ENCODE measurements at places on chromosomes 3 and 15.

- no peak for DNase-seq
Observed at GRCh38 chr3:1056744-1057143, 36.1 kb upstream of the CNTN6 start.

DNA sequence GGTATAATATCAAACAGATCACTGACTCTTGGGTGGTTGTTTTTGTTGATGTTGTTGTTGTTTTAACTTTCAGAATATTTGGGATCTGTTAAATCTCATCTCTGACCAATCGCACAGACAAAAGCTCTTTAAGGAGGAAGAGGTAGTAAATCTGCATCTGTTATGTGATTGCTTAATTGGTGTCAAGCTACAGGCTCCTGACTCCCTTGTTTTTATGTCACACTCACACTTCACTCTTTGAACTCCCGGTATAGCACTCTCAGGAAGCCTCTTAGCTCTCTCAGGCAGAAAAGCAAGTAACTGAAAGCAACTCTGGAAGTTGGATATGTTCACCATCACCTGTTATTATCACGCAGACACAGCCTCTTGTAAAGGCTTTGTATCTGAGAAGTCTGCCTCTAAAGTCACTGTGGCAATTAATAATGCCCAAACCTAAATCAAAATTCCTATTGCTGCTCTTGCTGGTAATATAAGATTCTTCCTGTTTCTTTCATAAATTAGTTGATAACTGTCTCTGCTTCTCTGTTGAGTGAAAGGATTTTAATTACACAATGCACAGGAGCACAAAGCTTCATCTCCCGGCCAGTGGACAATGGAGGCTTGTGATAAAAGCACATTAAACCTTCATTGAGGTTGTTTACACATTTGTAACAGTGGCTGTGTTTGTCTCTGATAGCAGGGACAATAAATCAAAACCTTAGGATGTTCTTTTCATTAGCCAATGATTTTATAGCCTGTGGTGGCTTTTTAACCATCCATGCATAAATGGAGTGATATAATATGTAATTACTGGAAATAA lies 576.7 kb downstream of the MFSD1 start:
- no peak for DNase-seq

GRCh38 chr15:85002517-85002916 lies 20.9 kb downstream of the PDE8A start:
- no peak for DNase-seq

GRCh38 chr15:48573780-48574179 lies 71.7 kb downstream of the FBN1 start:
- no peak for DNase-seq

- no peak for DNase-seq
Observed at GRCh38 chr3:197378985-197379718, 80.7 kb upstream of the DLG1 start.

DNA sequence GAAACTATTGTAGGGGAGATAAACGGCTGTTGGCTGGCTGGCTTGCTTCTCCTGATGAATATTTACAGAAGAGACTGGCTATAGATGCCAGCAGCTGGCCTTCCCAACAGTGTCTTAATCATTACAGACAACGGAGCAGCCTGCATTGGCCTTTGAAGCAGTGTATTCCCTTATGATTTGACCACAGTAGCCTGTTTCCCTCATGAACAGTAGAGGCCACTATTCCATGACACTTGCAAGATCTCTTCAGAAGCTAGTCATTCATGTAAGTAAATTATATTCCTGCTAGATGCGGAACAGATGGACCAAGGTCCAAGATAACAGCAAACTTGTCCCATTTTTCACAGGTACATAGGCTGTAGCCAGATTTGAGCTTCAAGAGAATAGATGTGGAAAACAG lies 47.3 kb downstream of the TMCO5A start:
- no peak for DNase-seq

- no peak for DNase-seq
Observed at GRCh38 chr3:105957722-105958121, 88.9 kb upstream of the CBLB start.

GRCh38 chr15:77775837-77776236 lies 143.1 kb upstream of the LINGO1 start:
- DNase-seq = no peak

GRCh38 chr3:90011131-90011530 lies 903.7 kb downstream of the EPHA3 start:
- no peak for DNase-seq

DNA sequence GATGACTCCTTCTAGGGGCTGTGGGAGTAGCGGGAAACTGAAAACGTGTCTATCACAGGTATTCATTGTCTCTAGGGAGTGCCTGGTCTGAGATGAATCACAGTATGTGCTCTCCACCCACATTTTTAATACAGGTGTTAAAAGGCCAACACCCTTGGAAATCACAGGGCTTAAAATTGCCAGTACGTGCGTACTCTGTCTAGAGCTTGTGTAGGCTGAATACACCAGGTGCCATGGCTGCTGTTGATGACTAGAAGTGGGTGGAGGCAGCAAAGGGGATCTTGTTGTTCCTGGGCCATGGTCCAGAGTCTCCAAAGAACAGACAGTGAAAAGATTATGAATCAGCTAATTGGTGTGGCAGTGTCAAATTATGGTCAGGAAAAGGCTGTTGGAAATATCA lies 35.1 kb upstream of the P3H2 start:
- no peak for DNase-seq

GRCh38 chr15:64133623-64134344 lies 17.7 kb upstream of the SNX22 start:
- no peak for DNase-seq

- DNase-seq = no peak
Observed at GRCh38 chr15:71571641-71572040, 238.7 kb upstream of the NR2E3 start.

DNA sequence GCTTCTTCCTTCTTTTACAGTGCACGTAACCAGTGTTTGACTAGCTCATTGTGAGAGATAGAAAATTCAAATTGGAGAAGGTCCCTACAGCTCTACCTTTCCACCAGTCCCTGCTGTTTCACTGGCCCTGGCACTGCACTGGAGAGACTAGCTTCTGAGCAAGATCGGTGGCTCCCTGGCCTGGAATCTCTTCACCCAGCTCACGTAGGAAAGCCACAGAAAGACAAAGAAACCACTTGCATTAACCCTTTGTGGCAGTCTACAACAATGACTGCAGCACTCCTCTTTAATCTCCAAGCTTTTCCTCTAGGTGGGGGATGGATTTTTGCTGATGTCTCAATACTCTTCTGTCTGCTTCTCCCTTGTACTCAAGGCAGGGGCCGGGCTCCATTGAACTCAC lies 155.9 kb downstream of the PEX5L start:
- DNase-seq = no peak

DNA sequence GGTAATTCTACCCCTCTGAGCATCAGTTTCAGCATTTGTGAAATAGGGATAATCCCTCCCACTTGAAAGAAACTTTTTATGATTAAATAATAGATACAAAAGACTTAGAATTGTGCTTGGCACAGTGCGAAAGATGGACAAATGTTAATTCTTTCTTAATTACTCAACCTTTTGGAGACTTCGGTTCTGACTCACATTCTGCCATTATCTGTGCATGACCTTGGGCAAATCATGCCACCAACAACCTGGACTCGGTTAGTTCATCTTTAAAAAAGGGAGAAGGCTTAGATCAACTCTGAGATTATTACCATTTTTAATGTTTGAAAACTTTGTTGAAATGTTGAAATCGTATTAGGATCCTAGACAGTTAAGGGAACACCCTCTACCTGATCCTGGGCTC lies 40.6 kb upstream of the POLR2M start:
- no peak for DNase-seq

GRCh38 chr15:101152914-101153313 lies 98.9 kb downstream of the CHSY1 start:
- no peak for DNase-seq

- no peak for DNase-seq
Observed at GRCh38 chr3:54071601-54072000, 50.8 kb upstream of the CACNA2D3 start.

GRCh38 chr3:191848818-191849217 lies 387.9 kb downstream of the PYDC2 start:
- no peak for DNase-seq

- no peak for DNase-seq
Observed at GRCh38 chr15:76377217-76377616, 40.6 kb downstream of the ISL2 start.

- no peak for DNase-seq
Observed at GRCh38 chr3:196397941-196398340, 34.3 kb downstream of the UBXN7 start.

- DNase-seq = no peak
Observed at GRCh38 chr15:90691982-90692773, 25.0 kb upstream of the BLM start.

DNA sequence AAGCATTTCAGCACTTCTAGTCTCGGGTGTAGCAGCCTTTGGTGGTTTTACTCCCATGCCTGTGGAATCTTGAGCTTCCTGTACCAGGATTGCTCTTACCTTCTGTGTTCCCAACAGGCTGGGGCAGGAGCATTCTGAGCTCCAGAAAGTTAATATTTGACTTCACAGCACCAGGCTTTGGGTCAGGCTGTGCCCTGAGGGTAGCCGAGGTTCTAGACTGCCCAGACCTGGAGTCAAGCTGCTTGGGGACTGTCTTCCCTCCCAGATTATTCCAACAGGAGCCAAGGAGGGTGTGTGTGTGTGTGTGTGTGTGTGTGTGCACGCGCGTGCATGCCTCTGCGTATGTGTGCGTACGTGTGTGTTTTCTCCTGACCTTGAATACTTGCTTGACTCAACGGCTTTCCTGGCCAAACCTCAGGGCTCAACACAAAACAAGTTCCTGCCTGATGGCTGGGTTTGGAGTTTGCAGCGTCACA lies 94.8 kb downstream of the FLNB start:
- no peak for DNase-seq

DNA sequence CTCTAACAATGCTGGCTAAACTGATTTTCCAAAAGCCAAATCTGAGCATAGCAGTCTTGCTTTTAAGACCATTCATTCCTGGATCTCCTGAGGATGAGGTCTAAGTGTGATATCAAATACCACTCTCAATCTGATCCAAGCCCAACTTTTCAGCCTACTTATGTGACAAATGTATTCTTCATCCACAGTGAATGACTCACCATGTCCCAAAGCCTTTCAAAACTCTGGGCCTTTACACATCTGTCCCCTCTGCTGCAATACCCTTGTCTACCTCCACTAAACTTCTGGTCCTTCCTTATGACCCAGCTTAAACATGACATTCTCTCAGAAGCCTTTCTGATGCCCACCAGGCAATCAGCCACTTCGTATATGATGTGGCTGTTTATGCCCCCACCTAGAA lies 4.6 kb downstream of the ANAPC13 start:
- DNase-seq = no peak

- DNase-seq = no peak
Observed at GRCh38 chr3:177833332-177833731, 636.0 kb upstream of the TBL1XR1 start.

- DNase-seq = no peak
Observed at GRCh38 chr3:33803894-33804526, 5.6 kb downstream of the PDCD6IP start.

DNA sequence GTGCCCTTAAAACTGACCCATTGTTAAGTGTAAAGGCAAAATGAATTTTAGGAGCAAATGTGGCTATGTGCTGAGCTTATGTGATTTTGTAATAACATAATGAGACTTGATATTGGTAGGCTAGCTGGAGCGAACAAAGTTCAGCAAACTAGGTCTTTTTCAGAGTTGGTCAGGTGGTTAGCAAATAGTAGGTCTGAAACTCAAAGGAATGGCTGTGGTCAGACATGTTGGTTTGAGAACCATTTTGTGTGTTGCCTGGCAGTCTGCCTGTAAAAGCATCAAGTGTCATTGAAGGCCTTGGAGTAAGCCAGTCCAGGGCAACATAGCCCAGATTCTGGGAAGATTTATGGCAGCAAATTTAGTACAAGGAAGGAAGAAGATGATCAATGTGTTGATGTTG lies 16.4 kb downstream of the FBXO22 start:
- no peak for DNase-seq

GRCh38 chr3:143483214-143483613 lies 363.6 kb downstream of the CHST2 start:
- no peak for DNase-seq

- DNase-seq = no peak
Observed at GRCh38 chr15:91921188-91921842, 67.8 kb downstream of the SLCO3A1 start.

DNA sequence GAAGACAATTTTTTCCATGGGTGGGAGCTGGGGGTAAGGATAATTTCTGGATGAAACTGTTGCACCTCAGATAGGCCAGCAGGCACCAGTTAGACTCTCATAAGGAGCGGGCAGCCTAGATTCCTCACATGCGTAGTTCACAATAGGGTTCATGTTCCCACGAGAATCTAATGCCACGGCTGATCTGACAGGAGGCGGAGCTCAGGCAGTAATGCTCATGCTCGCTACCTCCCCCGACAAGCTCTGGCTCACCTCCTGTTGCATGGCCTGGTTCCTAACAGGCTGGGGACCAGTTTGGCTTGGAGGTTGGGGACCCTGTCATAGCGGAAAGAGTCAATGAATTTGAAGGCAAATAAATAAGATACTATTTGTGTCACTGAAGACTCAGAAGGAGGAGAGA lies 105.5 kb downstream of the PLD1 start:
- no peak for DNase-seq

DNA sequence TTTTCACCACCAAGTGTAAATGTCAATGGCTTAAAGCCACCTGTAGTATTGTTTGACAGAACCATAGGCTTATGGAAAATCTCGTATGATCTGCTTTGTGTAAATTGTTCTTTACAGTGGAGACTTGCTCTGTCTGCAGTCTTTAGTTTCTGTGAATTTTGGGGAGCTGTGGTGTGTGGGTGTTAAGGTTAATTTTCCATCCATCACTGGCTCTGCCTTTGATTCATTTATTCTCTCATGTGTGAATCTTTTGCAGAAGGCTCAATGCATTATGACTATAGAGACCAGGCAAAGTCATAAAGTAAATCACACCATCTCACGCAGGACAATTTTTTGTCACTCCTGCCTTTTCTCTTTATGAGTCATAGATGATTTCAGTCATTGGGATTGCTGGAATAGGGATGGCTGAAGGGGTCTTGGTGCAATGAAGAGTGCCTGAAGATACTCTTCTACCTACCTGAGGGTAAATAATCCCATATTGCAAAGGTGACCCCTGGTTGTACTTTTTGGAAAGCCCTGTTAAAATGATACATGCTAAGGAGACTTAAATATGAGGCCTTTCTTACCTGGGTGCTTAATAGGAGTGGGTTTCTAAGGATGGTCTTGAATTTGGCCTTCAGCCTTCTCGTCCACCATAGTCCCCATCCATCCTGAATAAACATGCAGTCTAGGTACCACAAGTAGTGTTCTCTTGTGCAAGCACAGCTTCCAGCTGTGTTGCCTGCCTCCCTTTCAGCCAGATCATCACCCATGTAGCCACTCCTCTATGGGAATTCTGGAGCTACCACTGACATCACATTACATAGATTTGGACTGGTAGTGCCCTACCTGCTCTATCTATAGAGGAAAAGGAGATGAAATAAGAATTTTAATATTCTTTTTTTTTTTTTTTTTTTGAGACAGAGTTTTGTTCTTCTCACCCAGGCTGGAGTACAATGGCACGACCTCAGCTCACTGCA lies 14.3 kb downstream of the TGFBR2 start:
- DNase-seq = peak; percentile 56

GRCh38 chr15:57516327-57517029 lies 75.2 kb upstream of the MYZAP start:
- DNase-seq = no peak
